ENCODE measurements at places on chromosomes 7 and 10.

GRCh38 chr7:158814637-158815036, 14.7 kb downstream of the ESYT2 start:
- no peak for DNase-seq

GRCh38 chr7:39099146-39099545, 121.4 kb downstream of the POU6F2 start:
- DNase-seq: no peak

DNA sequence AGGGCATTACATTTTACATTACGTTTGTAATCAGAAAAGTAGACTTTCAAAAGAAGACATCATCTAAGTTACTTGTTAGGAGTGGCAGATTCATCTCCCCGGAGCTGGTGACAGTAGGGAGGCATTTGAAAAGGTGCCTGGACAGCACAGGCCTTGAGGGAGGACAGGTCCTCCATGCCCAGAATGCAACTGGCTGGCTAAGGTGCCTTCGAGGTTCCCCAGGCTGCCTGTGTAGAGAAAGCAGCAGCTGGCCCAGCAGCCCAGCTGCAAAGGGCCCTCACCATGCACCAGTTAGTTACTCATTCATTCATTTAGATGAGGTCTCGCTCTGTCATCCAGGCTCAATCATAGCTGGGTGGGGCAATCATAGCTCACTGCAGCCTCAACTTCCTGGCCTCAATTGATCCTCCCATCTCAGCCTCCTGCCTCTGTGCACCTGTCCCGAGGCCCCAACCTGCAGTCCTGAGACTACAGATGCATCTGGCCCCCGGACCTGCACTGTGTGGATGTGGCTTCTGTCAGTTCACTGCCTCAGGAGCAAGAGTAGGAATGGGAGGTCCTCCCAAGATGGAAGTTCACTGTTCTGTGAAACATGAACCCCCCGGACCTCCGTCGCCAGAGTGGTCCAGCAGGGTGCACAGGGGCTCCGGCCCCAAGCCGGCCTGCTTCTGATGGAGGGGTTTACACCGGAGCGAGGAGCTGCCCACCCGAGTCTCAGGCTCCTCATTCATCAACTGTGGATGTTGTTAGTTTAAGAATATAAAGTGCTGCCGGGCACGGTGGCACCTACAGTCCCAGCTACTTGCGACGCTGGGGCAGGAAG, 36.6 kb downstream of the PRKAG2 start:
- DNase-seq: no peak

GRCh38 chr10:36425131-36425797, 700.1 kb upstream of the ANKRD30A start:
- DNase-seq: peak; percentile 3

DNA sequence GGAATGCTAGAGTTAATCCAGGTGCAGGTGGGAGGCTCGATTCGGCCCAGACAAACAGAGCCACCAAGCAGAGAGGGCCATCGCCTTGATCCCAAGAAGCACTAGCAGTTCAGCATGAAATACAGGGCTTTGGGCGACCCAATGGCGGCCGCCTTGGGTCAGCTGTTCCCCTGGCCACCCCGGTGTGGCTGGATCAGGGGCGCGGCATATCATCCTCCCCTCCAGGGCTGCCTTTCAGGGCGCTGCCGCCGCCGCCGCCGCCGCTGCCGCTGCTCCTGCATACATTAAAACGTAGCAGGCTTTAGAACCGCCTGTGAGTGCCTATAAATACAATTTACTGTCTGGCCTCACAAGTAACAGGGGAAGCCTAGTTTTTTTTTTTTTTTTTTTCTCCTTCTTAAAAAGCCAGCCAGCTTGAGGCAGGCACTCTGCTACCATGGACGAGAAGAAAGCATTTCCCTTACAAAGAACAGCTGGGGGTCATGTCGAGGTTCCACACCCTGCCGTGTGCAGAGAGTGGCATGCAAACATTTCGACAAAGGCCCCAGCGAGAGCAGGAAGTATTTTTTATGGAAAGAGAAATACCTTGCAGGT, 57.7 kb upstream of the EFCAB10 start:
- no peak for DNase-seq

- no peak for DNase-seq
These were observed 340.2 kb downstream of the THSD7A start for GRCh38 chr7:11491811-11492210.

- peak; percentile 33 for DNase-seq
These were observed 84.0 kb upstream of the BTBD16 start for GRCh38 chr10:122186816-122187810.

GRCh38 chr10:122461367-122461728, at the start of gene HTRA1:
TSS of gene HTRA1 (plus strand) at chr10:122461553. CDS start at chr10:122461653, 100 bp downstream.
- DNase-seq: no peak

- DNase-seq: peak; percentile 100
These were observed 8.5 kb downstream of the RASSF4 start for GRCh38 chr10:44968091-44968490.

DNA sequence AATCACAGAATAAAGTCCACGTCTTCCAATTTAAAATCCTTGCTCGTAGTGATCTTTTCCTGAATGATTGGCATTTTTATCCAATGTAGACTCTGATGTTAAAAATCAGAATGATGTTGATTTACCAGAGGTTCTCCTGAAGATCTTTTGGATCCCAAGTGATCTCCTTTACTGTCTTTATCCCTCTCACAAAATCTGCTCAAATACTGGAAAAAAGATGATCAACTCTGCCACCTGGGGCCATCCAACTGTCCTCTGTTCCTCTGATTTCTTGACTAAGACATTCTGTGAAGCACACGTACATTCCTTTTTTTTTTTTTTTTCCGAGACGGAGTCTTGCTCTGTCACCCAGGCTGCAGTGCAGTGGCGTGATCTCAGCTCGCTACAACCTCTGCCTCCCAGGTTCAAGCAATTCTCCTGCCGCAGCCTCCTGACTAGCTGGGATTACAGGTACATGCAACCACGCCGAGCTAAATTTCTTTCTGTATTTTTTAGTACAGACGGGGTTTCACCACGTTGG, 18.0 kb upstream of the ADRB1 start:
- DNase-seq: no peak

- DNase-seq: no peak
These were observed 25.1 kb downstream of the PRKAG2 start for GRCh38 chr7:151851782-151852181.

DNA sequence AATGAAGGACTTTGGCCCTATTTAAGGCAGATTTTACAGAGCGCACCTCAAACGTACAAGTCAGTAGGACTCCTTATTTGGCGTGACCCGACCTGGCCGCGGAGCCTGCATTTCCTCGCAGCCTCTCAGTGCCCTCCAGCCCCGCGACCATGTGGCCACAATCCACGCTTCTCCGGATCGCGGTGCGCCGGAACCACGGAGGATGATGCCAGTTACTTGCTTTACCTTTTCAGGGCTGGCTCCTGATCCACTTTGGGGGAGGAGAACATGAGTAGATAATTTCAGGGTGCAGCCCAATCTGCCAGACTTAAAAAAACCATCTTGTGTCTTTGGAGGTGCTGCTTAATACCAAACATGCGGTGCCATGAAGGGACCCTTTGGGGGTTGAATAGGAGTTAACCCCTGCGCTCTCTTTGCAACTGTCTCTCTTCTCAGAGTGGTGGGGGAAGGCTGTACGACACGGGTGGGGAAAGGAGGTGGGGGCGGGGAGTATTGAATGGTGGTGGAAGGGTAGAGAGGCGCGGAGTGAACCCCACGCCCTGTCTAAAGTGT, 1.5 kb downstream of the FRAT1 start:
- DNase-seq: no peak

DNA sequence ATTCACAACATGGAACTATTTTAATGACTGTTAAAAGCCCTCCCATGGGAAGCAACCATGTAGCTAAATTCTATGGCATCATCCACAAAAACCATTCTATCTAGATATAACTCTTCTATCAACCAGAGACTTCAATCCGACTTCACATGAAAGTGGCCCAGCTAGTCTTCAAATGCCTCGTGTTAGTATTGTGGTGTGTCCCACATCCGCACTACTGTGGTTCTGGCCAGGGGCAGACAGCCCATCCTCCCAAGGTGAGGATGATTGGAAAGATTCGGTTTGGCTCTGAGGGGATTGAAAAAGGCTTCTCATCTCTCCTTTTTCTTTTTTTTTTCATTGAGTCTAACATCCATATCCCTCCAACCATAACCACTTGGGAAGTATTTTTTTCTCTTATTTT, 253.0 kb upstream of the KLF6 start:
- no peak for DNase-seq

DNA sequence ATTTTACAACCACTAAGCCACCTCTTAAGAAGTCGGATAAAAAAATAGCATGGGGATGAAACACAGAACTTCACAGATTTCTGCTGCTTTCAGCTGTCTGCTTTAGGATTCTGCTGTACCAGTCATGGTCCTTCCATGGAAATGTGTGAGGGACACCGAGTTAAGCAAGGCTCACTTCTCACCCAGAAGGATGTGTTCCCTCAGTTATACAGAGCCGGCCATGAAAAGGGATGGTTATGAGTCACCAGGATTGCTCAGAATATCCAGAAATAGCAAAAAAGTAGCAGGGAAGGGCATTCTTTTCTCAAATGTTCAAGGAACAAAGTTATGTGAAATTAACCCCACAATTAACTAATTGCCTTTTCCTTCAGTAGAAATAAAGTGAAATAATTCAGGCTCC, 124.4 kb downstream of the AMPH start:
- no peak for DNase-seq

DNA sequence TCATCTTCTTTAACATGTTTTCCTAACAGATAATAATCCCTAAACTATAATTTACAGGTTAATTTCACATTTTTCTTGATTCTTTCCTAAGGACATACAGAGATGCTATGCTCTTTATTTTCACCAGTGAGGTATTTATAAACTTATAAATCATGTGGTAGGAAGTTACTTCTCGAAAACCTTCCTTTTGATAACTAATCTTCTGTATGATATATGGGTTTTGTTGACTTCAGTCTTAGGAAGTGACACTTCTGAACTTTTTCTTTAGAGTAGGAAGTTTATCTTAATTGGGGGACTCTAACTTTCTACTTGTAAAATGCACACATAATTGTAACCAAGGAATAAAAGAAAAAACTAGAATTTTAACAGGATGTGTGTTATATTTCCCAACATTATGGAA, 9.8 kb upstream of the PNPLA8 start:
- no peak for DNase-seq

- no peak for DNase-seq
These were observed 68.6 kb downstream of the DYNC2I1 start for GRCh38 chr7:158924956-158925355.

- no peak for DNase-seq
These were observed 10.5 kb downstream of the IKZF1 start for GRCh38 chr7:50314836-50315592.

DNA sequence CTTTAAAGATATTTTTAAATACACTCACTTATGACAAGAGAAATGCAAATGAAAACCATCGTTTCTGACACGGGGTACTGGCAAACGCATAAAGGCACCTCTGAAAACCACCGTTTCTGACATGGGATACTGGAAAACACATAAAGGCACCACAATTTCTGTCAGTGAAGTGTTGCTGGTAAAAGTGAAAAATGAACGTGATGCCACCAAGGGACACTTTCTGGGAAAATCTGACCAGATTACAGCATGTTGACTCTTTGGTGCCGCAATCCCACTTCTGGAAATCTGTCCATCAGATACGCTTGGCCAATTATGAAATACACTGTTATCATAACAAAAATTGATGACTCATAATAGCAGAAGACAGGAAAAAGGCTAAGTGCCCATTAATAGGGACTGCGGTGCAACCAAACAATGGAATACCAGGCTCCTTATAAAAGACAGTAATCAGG, 131.7 kb downstream of the ZMYND11 start:
- no peak for DNase-seq

- no peak for DNase-seq
These were observed 82.2 kb downstream of the JCAD start for GRCh38 chr10:29977171-29977570.

GRCh38 chr7:6475433-6476186, 27.9 kb upstream of the DAGLB start:
- no peak for DNase-seq

DNA sequence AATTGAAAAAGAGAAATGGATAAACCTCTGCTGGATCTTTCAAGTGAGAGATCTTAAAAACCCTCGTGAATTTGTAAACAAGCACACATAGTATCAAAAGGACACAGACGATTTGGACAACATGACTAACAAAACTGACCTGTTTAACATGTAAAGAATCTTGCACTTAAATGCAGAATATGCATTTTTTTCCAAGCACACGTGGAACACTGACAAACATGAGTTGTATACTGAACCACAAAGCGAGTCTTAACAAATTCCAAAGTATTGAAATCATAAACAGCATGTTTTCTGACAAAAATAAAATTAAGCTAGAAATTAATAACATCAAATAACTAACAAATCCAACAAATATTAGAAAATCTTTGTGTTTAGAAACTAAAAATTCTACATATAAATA, 65.0 kb upstream of the ZNF746 start:
- DNase-seq: no peak

DNA sequence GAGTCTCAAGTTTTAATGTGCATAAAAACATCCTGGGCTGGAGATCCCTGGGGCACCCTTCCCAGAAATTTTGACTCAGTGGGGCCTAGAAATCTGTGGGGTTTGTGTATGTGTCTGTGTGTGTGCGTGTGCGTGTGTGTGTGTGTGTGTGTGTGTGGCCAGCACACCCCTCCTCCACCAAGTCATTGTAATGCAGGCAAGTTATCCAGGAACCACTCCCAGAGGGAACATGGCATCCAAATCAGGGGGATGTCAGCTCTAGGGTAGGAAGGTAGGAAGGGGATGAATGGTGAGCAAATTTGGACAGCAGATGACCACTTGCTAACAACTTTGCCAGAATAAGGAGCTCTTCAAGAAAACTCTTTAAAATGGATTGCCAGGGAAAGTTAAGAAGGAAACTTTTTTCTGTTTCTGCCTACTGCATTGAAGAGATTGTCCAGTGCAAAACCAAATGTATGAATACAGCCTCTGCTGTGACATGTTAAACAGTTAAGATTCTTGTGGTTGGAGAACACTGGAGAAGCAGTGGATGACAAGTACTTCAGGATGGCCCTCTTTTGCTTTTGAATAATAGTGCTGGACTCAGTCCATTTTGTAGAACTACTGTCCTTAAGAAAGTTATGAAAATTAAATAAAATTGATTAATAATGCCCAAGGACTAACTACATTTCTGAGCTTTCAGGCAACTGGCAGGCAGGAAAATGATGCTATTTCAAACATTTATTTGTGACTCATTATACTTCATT, 12.3 kb downstream of the STAMBPL1 start:
- DNase-seq: no peak

DNA sequence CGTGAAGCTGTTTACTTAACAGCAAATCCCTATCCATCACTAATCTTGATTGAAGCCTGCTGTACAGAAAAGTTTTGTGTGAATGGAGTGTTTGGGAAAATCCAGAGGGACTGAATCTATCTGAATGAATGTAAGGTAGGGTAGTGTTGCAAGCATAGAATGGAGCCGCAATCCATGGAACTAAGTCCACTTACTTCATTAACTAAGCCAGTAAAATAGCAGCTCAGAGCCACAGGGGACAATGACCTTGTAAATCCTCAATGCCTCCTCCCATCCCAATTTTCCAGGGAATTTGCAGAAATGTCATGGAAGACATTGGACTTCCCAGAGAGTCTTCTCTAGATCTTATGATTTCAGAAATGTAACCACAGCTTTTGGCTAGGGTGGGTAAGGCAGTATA, 15.2 kb downstream of the TBATA start:
- DNase-seq: no peak

All from MV-4-11 (cell line).